CD14-positive monocyte (primary cell): ENCODE measurements at places on chromosomes 11 and 22. TPM values are rescaled to one million over a fixed set of nuclear protein-coding genes. Genes with fewer than 3 reads are reported as not detected.

Gene POU2AF3
- not detected for polyA plus RNA-seq

DNA sequence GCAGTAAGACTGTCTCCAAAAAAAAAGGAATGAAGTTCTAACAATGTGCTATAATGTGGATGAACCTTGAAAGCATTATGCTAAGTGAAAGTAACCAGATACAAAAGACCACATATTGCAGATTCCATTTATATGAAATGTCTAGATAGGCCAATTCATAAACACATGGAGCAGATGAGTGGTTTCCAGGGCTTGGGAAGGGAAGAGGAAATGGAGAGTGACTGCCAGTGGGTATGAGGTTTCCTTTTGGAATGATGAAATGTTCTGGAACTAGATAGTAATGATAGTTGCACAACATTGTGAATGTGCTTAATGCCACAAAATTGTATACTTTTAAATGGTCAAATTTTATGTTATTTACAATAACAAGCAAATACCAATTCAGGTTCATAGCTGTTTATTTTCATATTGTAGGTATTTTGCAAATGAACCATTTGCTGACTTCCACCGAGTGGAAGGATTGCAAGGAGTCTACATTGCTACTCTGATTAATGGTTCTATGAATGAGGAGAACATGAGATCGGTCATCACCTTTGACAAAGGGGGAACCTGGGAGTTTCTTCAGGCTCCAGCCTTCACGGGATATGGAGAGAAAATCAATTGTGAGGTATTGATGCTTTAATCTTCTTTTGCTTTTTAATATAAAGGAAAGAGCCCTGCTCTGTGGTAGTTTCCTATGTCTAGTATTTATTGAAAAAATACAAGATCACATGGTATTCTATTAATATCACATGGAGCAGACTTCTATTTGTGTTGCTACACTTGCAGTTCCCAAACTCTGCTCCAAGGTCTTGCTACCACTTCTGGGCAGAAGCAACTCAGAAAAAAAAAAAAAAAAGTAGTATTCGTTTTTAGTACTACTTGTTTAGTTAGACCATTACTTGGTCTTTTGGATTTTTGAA is 67.7 kb upstream of the SORL1-AS1 start:
- H3K4me3 ChIP-seq, result no peak overlapping the region
- H3K36me3 ChIP-seq, result peaks cover 99% of the 10 kb centered on the region
- no peak overlapping the region for H3K27ac ChIP-seq
- H3K27me3 ChIP-seq, result no peaks in the 10 kb centered on the region
- H3K4me1 ChIP-seq, result peaks cover 24% of the 10 kb centered on the region

DNA sequence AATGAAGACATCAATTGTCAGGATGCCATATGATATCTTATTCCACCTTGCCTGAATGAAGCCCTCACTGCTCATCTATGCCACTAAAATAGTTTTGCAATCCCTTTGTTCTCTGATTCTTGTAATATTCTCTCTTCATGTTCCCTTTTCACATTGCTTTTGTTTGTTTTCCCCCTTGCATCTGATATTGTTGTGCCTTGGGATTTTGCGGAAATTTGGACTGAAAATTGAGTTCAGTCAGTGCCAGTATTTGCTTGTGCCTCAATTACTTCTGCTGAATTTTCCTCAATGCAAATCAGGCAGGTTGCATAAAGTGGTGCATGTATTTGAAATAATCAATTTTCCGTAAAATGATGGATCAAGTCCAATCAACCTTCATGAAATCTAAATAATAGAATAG is 98.3 kb downstream of the PAX6 start:
- no peaks in the 10 kb centered on the region for H3K27me3 ChIP-seq
- no peaks in the 10 kb centered on the region for H3K4me1 ChIP-seq
- DNase-seq, result no peak
- no peak overlapping the region for H3K4me3 ChIP-seq
- no peak overlapping the region for H3K27ac ChIP-seq
- H3K36me3 ChIP-seq, result no peaks in the 10 kb centered on the region

DNA sequence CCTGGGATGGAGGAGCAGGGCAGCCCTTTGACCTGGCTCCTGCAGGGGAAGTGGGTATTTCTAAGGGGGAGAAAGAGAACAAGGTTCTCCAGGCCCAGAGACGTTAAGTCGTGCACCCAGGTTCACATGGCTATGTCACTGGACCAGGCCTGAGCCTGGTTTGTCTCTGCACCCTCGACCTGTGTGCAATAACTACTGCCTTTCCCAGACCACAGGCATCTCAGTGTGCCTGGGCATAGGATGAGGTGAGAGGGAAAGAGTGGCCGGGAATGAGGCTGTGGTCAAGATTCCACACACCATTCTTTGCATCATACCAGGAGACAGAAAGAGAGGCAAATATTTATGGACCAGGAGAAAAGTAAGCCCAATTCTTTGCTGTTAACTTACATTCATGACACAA is 66.8 kb downstream of the PRR5L start:
- no peak overlapping the region for H3K4me3 ChIP-seq
- H3K36me3 ChIP-seq, result no peaks in the 10 kb centered on the region
- H3K27me3 ChIP-seq, result no peaks in the 10 kb centered on the region
- peaks cover 51% of the 10 kb centered on the region for H3K4me1 ChIP-seq
- no peak for DNase-seq

DNA sequence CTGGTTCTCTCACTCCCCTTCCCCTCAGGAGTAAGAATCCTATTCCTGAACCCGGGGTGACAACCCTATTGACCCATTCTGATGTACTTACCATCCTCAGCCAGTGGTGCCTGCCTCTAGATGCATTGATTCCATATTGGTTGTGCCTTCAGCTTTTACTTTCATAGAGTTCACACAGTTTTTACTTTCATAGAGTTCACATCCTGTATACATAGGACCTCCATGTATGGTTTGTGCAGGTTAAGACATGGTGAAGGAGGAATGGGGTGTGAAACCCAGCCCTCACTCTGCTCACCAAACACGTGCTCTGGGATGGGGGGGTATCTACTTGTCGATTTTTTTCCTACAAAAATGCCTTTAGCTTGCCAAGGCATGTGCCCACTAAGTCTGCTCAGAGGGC is 105.6 kb upstream of the TBCEL start:
- no peak overlapping the region for H3K27ac ChIP-seq
- no peak for DNase-seq
- H3K4me1 ChIP-seq, result no peaks in the 10 kb centered on the region
- H3K27me3 ChIP-seq, result no peaks in the 10 kb centered on the region

DNA sequence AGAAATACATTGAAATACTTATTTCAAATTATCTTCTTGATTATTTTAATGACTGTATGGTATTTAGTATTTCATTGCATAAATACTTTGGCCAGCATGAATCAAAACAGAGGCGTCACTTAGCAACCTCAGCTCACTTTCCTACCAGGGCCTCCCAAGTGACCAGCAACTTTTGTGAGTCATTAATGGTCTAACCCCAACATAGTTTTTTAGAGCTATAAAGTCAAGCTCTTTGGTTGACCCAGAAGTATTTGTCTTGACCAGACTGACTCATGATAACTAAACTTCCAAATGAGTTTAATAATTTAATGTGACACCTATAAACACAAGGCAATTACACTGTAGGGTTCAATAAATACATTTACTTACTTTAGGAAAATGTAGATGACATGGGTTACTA is 27.9 kb upstream of the RBMXL2 start:
- no peaks in the 10 kb centered on the region for H3K27me3 ChIP-seq
- no peak overlapping the region for H3K4me3 ChIP-seq
- H3K27ac ChIP-seq, result no peak overlapping the region
- H3K4me1 ChIP-seq, result no peaks in the 10 kb centered on the region
- DNase-seq, result no peak
- no peaks in the 10 kb centered on the region for H3K36me3 ChIP-seq

Gene LMNTD2
- polyA plus RNA-seq, result 0.67 TPM

Gene CRYBB3
- not detected for polyA plus RNA-seq

Gene SEZ6L
- polyA plus RNA-seq, result 0.43 TPM

DNA sequence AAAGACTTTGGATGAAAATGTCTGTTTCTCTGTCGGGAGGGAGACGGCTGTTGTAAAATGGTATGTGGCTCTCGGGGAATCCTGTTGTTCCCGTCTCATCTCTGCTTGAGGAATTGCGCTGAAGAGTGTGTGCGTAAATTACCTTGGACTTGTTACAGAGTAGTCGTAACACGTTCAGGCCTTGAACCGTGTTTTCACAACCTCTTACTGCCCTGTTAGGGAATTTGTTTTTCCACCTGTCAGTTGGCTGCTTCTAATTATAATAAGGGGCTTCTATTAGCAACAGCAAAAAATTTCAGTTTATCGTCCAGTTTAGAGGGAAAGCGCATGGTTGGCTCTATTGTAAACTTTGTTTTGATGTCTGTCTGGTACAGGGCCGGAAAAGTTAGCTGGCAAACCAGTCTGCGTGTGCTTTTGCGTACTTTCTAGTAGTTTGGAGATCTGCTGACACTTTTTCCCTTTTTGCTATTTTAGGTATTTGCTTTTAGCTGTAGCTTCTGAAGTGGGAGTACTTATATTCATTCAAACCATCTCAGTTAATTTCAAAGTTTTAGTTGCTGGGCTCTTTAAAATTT is 1.5 kb downstream of the HIPK3 start:
- H3K4me3 ChIP-seq, result peak overlapping the region; percentile 86
- no peak for DNase-seq
- H3K27ac ChIP-seq, result peak overlapping the region; percentile 99
- H3K27me3 ChIP-seq, result no peaks in the 10 kb centered on the region

Gene KRTAP5-9
- polyA plus RNA-seq, result 0.17 and 0.29 TPM in 2 replicates

GRCh38 chr11:62578541-62578940 is 4.8 kb upstream of the EEF1G start:
- no peak overlapping the region for H3K4me3 ChIP-seq
- peaks cover 44% of the 10 kb centered on the region for H3K36me3 ChIP-seq
- H3K4me1 ChIP-seq, result peaks cover 18% of the 10 kb centered on the region
- no peak for DNase-seq
- H3K27me3 ChIP-seq, result no peaks in the 10 kb centered on the region

DNA sequence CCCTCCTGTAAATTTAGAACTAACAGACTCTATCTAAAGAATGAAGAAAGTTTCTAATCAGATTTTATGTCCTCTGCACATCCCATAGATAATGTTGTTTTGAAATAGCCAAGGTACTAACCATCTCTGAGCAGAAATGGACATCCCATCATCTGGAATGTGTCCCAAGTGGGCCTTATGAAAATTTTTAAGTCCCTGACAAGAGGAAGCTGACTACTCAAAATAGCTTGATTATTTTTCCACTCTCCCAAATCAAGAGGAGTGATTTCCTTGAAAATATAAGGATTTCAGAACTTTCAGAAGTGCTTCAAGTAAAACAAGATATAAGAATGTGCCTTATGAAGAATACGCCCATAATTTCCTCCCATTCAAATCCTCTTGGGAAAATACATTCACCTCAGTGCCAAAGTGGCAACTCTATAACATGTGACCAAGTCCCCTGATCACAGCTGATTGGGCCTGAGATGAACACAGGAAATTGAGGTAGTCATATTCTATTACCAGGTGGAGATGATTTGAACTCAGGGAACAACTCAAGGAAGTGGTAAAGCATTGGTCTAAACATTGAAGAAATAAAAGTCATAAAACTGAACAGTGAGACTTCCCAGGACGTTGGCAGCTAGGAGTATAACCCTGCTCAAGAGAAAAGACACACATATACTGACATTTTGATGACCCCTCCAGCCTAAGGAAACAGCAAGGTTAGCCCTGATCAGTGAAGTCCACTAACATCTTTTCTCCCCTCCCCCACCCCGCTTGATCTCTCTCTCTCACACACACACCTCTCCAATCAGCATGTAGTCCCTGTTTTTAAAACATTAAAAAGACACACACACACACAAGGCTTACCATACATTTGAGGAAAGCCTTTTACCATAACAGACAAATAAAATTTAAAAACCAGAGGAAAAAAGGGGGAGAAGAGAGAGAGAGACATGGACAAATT is 70.8 kb upstream of the TEAD1 start:
- H3K27me3 ChIP-seq, result no peaks in the 10 kb centered on the region
- DNase-seq, result no peak
- H3K27ac ChIP-seq, result no peak overlapping the region
- no peaks in the 10 kb centered on the region for H3K4me1 ChIP-seq

Gene OR52E8
- not detected for polyA plus RNA-seq

Gene UCP2
- 649 TPM for polyA plus RNA-seq

Gene MED15
- 10.0 TPM for polyA plus RNA-seq

Gene GGTLC3
- not detected for polyA plus RNA-seq

Gene APLP2
- 486 TPM for polyA plus RNA-seq

Gene SHANK3
- not detected for polyA plus RNA-seq

Gene ZNF214
- not detected for polyA plus RNA-seq

Gene DESI1
- 22.5 and 31.5 TPM in 2 replicates for polyA plus RNA-seq

Gene EED
- polyA plus RNA-seq, result 2.3 TPM

DNA sequence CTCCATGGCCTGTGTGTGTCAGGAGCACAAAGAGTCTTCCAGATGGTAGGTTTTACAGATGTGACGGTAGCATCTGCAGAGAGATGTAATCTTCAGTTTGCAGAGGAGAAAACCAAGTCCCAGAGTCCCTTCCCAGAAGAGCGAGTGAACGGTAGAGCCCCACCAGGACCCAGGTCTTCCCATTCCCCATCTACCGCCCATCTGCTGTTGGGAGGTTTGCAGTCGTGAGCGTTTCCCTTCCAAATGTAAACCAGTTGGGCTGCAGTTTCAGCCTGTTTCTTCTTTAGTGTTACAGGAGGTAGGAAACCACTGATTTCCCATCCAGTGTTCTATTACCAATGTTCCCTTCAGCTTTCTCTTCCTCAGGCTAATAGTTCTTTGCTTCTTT is 24.0 kb downstream of the PANX1 start:
- no peak overlapping the region for H3K4me3 ChIP-seq
- no peak overlapping the region for H3K27ac ChIP-seq
- no peaks in the 10 kb centered on the region for H3K27me3 ChIP-seq
- peaks cover 29% of the 10 kb centered on the region for H3K4me1 ChIP-seq
- no peak for DNase-seq
